Activated T-cell treated with anti-CD3 and anti-CD28 coated beads for 1 hour (primary cell): ENCODE measurements at places on chromosomes 13 and 19.

DNA sequence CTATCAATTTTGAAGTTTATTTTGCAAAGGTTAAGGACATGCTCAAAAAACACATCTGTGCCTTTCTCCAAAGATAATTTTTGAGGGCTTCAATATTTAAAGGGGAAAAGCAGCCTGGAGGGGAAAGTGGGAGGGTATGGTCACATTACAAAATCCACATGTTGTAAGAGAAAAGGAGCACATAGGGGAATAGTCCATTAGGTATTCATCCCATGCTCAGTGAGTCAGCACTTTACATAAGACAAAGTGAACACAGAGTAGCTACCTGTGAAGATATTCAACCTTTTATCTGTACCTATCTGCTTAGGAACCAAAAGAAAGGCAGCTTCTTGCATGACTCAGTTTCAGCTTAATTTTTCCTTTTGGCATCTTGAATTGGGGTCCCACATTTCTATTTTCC is 932.0 kb downstream of the SLITRK6 start:
- DNase-seq = no peak

DNA sequence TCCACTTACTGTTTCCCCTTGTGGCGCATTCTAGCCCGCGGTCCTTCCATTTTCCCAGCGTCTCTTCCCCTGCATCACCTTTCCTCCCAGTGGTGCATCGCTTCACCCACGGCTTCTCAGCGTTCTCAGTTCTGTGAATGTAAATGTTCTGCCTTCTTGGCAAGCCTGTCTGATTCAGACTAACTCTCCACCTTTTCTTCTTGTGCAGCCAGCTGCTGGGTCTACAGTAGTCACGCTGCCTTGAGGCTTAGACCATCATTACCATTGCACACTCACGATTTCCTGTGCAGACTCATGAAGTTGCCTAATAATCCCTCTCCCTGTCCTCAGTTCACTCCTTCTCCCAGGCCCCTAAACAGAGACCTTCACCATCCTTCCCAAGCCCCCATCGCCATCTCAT is 75.0 kb downstream of the DHRS12 start:
- DNase-seq = no peak

GRCh38 chr13:72004784-72005374 is 137.9 kb upstream of the DACH1 start:
- DNase-seq = no peak

DNA sequence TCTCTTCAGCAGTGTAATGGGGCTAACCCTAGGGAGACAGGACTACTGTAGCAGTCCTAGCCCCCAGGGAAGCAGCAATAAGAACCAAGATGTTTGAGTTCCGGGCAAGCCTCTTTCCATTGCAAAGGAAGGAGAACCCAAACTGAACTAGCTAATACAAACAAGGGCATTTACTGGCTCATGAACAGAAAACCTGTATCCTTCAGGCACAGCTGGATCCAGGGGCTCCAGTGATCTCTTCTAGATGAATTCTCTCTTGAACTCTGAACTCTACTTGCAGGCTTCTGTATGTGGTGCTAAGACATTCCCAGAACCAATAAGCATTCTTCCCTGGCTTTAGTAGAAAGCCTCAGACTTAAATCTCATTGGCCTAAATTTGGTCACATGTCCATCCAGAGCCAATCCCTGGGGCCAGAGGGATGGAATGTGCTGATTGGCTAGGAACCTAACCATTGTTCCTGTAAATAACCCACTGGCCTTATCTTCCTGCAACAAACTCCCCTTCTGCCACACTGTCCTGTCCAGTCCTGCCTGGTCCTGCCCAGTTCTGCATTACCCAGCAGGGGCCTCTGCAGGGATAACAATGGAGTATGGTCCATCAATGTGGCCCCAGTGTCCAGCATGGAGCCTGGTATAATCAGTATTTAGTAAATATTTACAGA is 3.9 kb upstream of the PODNL1 start:
- no peak for DNase-seq

- no peak for DNase-seq
Measured at GRCh38 chr13:43266936-43267615, 243.7 kb downstream of the DNAJC15 start.

GRCh38 chr13:110455444-110455843 is 106.1 kb downstream of the RAB20 start:
- no peak for DNase-seq

GRCh38 chr19:48541813-48542212 is 10.2 kb upstream of the SULT2B1 start:
- DNase-seq = no peak

GRCh38 chr19:13538601-13539253 is 32.4 kb upstream of the CACNA1A start:
- no peak for DNase-seq

GRCh38 chr13:97001636-97002035 is 7.4 kb upstream of the OXGR1 start:
- DNase-seq = no peak

GRCh38 chr13:46389457-46390451 is 2.7 kb upstream of the RUBCNL start:
- DNase-seq = no peak

- no peak for DNase-seq
Measured at GRCh38 chr13:38763446-38764381, 76.8 kb downstream of the FREM2 start.

GRCh38 chr19:588093-588740 is 1.5 kb upstream of the HCN2 start:
- DNase-seq = peak; percentile 54

- no peak for DNase-seq
Measured at GRCh38 chr13:83877651-83878355, 4.5 kb downstream of the SLITRK1 start.

DNA sequence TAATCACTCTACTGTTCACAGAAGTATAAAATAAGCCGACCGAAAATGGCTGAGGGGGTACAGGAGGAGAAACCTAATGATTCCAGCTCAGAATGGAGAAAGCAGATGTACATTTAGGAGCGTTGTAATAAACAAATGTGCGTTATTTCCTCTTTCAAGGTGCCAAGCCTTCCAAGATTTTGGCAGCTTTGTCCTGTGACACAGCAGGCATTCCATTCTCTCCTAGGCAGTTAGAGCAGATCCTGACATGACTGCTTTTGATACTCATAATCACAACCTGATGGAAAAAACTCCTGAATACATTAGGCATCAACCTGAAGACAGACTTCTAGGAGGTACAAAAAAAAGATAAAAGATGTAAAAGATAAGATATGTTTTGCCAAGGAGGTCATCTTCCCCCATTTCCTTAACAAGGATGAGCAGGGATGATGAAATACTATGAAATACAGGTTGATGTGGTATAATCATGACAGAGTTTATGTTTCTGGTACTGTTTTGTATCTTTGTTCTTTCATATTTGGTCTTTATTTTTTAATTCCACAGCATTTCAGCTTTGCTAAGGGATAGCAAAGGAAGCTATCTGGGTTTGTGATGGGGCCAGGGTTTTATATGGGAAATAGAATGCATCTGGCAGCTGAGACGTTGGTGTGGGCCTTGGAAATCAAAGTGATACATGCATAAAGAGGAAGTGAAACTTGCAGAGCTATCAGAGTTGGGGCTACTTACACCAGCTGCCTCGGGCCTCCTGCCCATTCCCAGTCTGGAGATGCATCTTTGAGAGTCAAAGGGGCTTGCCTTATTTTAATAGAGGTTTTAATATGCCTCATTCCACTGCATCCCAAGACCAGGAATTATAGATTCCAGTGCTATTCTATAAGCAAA is 222.5 kb downstream of the OXGR1 start:
- no peak for DNase-seq

DNA sequence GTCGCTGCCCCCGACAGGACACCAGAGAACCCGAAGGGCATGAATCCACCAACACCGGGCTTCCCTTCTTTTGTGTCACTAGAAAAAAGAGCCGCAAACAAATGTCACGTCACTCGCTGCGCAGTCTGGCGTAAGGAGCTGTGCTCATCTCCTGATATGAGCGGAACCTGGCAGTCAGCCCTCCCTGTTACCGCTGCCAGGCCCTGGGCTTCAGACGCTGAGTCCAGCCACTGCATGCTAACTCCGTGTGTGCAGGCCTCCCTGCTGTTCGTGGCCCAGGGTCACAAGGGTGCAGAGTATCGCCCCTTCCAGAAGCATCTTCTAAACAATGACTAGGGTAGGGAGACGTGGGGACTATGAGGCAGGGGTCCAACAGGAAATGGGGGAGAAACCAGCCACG is 71.3 kb downstream of the SLC7A1 start:
- DNase-seq = no peak

DNA sequence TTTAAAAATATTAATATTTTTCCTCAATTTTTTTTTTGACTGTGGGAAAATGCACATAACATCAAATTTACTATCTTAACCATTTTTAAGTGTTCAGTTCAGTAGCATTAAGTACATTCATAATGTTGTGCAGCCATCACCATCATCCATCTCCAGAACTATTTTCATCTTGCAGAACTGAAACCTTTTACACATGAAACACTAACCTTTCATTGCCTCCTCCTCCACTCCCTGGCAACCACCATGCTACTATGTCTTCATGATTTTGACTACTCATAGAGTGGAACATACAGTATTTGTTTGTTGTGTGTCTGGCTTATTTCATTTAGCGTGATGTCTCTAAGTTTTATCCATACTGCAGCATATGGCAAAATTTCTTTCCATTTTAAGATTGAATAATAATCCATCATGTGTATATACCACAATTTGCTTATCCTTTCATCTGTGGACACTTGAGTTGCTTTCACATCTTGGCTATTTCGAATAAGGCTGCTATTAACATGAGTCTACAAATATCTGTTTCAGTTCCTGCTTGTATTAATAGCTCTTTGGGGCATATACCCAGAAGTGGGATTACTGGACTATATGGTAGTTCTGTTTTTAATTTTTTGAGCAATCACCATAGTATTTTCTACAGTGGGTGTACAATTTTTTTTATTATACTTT is 376.4 kb downstream of the MTUS2 start:
- DNase-seq = no peak

- DNase-seq = no peak
Measured at GRCh38 chr13:113542751-113543424, 41.7 kb upstream of the TFDP1 start.

DNA sequence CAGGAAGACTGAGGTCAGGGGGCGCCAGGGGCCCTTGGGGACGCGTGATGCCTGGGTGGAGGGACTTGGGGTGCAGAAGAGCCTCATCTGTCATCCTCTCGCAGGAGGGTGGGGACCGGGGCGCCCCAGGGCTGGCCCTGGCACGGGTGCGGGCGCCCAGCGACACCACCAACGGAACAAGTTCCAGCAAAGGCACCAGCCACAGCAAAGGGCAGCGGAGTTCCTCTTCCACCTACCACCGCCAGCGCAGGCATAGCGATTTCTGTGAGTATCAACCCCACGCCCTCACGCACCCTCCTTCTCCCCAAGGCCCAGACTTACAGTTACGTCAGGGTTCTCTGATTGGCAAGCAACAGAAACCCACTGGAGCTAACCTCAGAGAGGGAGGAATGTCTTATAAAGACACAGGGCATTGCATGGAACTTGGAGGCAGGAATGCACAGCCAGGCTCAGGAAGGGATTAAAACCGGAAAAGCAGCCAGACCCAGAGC is 29.4 kb downstream of the MARK4 start:
- no peak for DNase-seq

GRCh38 chr13:63741029-63741813 is 2325.6 kb upstream of the PCDH20 start:
- DNase-seq = no peak

GRCh38 chr13:112443191-112443994 is 67.2 kb downstream of the SPACA7 start:
- no peak for DNase-seq

DNA sequence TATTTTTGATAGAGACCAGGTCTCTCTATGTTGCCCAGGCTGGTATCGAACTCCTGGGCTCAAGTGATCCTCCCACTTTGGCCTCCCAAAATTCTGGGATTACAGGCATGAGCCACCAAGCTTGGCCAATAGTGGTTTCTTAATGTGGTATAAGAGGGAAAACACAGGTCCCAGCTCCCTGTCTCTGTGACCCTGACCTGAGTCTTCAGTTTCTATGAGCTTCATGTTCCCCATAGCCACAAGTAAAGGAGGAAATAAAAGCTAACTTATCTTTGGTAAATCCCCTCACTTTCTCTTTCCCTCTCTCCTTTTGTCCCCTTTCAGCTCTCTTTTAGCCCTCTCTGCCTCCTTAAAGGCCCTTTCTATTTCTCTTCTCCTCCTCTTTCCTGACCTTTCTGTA is 50.3 kb downstream of the ABCC4 start:
- DNase-seq = no peak
